Stimulated activated CD8-positive, alpha-beta memory T cell treated with anti-CD3 and anti-CD28 coated beads, Interleukin-15, amount 100 ng/mL, for 4 hours (primary cell): ENCODE measurements at places on chromosomes 12 and 14.

DNA sequence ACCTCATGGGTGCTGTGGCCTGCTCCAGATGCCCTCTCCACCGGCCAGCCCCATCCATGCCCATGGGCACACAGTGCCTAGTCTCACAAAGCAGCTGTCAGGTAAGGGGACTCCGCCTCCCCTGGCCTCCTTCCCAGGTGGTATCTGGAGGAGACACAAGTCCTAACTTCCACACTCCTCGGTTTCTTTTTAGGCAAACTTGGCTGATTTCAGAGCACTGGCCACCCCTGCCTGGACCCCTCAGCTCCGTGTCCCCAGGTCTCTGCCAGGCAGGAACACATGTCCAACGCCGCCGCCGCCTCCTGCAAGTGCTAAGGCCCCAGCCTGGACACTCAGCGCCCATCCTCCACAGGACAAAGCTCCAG lies 324.1 kb upstream of the DIO3 start:
- no peak for DNase-seq

- no peak for DNase-seq
Observed at GRCh38 chr12:47362126-47362705, 282.5 kb upstream of the AMIGO2 start.

DNA sequence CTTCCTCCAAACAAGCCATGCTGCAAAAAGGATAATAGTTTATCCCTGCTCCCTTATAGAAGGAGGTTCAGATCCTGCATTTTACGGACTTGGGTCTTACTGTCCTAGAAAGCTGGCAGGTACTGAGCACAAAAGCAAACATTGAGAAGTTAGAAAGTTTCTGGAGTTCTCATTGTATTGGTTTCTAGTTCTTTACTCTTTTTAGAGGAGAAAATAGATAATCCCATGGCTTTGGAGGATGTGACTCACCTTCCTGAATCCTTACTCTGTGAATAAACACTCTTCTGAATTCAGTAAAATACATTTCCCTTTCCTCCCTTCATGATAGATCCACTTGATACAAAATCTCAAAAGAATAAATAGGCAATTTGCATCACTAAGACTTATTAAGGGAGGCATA lies 188.9 kb downstream of the NPAS3 start:
- DNase-seq = no peak

- DNase-seq = no peak
Observed at GRCh38 chr12:82896979-82897378, 210.3 kb downstream of the TMTC2 start.

- DNase-seq = no peak
Observed at GRCh38 chr12:23950775-23951451, 1.4 kb upstream of the SOX5 start.

- DNase-seq = no peak
Observed at GRCh38 chr14:52043690-52044089, 25.2 kb downstream of the NID2 start.

GRCh38 chr14:77194706-77195105 lies 13.1 kb downstream of the TMEM63C start:
- DNase-seq = no peak

GRCh38 chr12:23564451-23565152 lies 384.9 kb downstream of the SOX5 start:
- no peak for DNase-seq

DNA sequence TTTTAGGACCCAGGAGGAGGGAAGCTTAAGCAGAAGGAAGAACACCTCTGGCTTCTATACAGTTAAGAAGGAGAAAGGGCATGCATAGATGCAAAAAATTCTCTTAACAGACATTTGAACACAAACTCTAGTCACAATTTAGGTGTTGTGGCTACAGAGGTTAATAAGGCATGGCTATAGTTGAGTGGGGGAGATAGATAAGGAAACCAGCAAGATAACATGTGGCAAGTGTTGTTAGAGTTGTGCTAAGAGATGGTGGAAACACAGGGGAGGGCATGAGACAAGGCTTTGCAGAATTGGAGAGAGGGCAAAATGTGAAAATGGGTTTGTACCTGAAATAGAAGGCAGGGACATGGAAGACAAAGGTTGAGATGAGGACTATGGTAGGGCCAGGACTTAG lies 88.9 kb downstream of the MSRB3 start:
- DNase-seq = no peak

DNA sequence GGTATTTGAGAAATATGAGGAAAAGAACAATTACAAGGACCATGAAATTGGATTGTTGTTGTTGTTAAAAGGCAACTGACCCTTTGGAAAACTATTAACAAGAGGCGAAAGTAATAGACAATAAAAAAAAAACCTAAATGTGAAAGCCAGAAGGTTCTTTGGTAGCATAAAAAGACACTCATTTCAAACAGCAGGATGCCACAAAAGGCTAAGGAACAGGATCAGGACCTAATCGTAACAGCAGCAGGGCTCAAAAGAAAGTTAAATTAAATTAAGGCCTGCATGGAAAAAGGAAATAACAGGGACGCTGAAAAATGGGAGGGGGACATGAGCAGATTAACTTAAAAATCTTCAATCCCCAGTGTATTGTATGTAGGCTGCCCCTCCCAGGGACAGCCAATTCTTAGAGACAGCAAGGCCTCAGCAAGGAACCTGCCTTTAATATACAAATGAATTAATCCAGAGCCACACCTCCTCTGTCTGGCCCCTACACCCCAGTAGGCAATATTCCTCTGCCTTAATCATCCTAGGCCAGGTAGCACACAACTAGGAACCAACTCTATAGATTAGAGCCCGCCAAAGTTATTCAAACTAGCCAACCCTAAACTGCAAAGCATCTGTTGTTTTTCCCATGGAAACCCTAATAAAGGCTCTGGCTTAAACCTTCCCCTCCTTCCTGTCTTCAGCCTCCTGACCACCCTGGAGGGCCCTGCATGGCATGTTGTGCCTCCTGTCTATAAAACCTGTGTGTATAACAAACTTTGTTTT lies 28.4 kb upstream of the AP4S1 start:
- DNase-seq = no peak
